ENCODE measurements at places on chromosomes 2 and 18.

- no peak for DNase-seq
These were observed 244.1 kb downstream of the PHLPP1 start for GRCh38 chr18:62959481-62959880.

DNA sequence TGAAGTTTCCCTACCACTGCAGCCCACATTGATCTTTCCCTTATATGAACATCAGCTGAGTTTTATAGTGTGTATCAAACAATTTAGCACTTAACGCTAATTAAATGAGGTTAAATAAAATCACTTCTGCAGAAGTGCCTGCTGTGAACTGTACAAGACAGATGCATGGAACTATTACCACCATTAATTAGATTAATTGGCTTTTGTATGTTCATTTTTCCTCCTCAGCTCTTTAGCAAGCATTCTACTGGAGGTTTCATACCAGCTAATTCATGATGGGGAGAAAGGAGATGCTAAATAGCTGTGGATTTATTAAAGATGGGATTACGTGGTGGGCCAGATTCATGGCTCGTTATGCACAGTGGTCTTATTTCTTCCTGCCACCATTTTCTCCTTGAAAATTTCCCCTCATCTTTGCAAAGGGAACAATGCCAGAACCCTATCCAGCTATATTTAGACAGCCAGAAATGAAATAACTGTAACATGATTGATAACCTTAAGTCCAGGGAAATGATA lies 96.7 kb downstream of the CNTNAP5 start:
- DNase-seq: no peak

- DNase-seq: no peak
These were observed 53.5 kb upstream of the DAPL1 start for GRCh38 chr2:158741625-158742024.

- no peak for DNase-seq
These were observed 515.0 kb downstream of the TMEM182 start for GRCh38 chr2:103276869-103277268.

DNA sequence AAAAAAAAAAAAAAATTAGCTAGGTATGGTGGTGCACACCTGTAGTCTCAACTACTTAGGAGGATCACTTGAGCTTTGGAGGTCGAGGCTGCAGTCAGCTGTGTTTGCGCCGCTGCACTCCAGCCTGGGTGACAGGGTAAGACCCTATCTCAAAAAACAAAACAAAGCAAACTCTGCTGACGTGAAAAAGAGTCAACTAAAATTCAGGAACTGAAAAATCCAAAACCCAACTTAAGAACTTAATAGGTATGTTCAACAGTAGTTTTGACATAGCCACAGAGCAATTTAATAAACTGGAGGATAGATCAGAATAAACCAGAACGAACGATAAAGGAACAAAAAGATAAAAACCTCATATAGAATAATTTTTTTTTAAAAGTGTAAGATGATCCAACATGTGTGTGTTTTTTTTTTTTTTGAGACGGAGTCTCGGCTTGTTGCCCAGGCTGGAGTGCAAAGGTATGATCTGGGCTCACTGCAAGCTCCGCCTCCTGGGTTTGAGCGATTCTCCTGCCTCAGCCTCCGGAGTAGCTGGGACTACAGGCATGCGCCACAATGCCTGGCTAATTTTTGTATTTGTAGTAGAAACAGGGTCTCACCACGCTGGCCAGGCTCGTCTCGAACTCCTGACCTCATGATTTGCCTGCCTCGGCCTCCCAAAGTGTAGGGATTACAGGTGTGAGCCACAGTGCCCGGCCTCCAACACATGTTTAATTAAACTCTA lies 4.3 kb upstream of the ZNF236 start:
- no peak for DNase-seq

DNA sequence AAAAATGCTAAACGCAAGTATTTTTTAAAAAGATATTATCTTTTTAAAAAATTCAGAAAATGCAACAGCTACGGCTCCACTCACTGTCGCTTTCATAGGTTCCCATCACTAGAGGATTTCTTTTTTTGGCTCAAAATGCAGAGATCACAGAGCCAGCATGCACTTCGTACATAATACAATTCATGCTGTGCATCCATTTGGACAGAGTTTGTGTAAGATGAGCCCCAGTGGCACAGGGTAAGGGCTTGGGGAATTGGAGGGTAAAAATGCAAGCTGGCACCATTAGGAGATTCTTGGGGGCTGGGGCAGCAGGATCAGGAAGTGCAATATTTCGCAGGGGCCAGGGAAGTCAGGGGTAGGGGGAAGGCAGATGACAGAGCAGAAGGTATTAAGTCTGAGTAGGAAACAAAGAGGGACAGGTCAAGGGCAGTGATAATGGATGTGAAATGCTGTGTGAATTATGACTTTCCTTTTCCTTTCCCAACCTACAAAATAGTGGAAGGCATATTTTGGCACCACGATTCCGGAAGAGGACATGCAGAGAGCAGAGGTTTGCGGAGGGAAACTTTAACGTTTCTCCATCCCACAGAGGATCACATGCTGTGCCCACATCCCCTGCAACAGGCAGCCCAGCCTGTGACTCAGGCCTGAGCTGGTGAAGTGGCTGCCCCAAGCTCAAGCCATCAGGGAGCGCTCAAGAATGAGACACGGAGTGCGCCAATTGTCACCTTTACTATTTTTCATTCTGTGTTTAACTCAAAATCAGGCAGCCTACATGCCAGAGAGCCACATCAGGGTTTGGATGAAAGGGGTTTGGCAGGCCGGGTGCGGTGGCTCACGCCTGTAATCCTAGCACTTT lies 4.7 kb downstream of the CAPG start:
- DNase-seq: no peak

DNA sequence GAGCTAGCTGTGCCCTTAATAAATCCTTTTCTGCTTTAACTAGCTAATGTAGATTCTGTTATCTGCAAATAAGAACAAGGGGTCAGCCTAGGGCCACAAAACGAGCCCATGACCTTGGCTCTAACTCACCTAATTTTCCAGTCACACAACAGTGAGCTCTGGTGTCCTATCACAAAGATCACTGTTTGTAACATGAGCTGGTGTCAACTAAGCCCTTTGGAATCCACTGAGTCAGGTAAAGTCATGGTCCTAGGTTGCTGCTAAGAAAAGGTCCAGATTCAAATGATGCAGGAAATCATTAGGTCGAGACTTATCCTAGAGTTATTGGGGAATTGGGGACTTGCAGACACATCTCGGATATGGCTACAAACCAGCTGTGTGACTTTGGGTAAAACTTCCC lies 49.9 kb downstream of the ST8SIA5 start:
- no peak for DNase-seq

GRCh38 chr18:77487951-77488740 lies 238.5 kb downstream of the GALR1 start:
- DNase-seq: no peak

DNA sequence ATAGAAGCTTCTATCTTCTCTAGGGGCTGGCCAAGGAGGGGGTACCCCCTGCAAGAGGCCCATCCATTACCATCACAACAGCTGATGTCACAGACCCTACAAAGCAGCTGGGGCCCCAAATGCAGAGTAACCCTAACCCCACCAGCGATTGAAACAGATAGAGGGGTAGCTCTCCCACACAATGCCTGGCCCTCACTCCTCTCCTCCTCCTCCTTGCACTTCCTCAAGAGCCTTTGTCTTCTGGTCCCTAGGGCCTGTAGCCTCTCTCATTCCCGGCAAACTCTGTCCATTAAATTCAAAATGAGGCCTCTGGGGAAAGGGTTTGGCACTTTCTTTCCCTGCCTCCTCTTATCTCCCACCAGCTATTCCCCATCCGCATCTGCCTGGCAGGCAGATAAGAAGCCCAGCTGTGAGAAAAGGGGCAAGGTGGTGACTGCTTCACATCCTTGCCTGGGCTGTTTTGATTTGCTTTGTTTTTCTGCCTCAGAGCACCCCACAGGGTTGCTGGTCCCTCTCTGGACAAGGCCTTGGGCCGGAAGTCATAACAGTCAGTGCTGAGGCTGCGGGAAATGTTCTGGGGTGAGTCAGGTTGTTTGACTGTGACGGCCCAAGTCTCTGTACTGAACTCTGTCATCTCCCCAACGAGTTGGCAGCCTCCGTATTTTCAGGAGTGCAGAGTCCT lies 26.1 kb upstream of the CYP26B1 start:
- no peak for DNase-seq

- no peak for DNase-seq
These were observed 237.7 kb downstream of the NYAP2 start for GRCh38 chr2:225637259-225637658.

- no peak for DNase-seq
These were observed 156.4 kb upstream of the MMADHC start for GRCh38 chr2:149743842-149744448.

GRCh38 chr18:46169464-46169941 lies 65.3 kb downstream of the HAUS1 start:
- no peak for DNase-seq

- no peak for DNase-seq
These were observed 92.9 kb downstream of the TXNL1 start for GRCh38 chr18:56545464-56545863.

- DNase-seq: no peak
These were observed 890 bp upstream of the SLC4A3 start for GRCh38 chr2:219626540-219626939.

DNA sequence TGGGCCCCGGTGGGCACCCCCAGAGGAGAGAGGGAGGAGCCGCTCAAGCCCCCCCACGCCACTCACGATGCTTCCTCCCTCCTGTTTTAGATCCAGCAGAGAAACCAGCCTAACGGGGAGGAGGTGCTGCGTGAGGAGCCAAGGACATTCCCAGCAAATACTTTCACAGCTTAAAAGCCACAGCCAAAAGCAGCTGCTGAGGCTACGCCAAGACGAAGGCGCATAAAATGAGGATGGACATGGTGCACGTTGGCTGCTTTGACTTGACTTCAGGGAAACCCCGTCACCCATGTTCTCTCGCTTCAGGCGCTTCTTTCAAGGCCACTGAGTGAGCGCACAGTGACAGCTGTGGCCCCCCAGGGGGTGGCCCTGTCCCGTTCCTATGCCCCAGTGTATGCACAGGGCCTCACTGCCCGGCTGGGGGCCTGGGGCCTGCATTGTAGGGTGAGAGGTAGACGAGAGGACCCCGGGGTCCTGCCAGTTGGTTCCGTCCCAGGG lies 72.1 kb upstream of the PXDN start:
- no peak for DNase-seq

- no peak for DNase-seq
These were observed 33.9 kb downstream of the BMP10 start for GRCh38 chr2:68837164-68837860.

DNA sequence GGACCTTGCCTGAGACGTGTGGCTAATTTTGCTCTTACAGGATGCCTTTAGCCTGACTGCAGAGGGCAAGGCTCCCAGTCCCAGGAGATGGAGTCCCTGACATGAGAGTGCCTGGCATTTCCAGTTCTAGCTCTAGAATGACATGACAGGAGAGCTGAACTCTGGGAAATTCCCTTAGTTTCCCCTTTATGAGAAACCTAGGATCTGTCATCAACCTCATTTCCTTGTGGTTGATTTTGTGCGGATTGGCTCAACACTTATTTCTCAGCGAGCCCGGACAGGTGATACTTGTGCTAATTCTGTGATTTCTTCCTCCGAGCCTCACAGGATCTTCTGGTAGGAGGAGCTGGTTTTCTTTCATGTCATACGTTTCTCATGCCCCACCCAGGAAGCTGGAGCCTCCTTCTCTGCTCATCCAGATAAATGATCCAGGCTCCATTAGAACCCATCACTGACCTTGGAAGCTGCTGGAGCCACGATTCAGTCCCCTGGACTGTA lies at the start of gene IL36G:
Gene IL36G (plus strand): TSS at position 448 of the 498 bp plus-strand sequence. CDS start 633 bp downstream, outside the sequence.
- no peak for DNase-seq

GRCh38 chr2:239096676-239097427 lies 249.0 kb downstream of the TWIST2 start:
- DNase-seq: no peak

GRCh38 chr18:79508565-79509535 lies 113.1 kb downstream of the NFATC1 start:
- DNase-seq: no peak

- DNase-seq: no peak
These were observed 31.3 kb downstream of the CSRNP3 start for GRCh38 chr2:165500816-165501215.

DNA sequence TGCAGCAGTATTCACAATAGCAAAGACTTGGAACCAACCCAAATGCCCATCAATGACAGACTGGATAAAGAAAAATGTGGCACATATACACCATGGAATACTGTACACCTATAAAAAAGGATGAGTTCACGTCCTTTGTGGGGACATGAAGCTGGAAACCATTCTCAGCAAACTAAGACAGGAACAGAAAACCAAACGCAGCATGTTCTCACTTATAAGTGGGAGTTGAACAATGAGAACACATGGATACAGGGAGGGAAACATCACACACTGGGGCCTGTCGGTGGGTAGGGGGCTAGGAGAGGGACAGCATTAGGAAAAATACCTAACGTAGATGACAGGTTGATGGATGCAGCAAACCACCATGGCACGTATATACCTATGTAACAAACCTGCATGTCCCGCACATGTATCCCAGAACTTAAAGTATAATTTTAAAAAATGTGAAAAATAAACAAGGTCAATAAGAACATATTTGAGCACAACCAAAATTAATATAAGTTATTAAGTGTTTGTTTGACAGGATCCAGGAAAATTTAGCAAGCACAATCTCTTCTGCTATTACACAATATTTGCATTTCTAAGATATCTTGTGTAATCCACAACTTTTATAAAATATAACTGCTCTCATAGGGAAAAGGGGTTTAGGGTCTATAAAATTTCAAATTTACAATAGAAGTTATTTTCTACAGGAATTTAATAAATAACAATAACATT lies 22.9 kb downstream of the CCBE1 start:
- no peak for DNase-seq

DNA sequence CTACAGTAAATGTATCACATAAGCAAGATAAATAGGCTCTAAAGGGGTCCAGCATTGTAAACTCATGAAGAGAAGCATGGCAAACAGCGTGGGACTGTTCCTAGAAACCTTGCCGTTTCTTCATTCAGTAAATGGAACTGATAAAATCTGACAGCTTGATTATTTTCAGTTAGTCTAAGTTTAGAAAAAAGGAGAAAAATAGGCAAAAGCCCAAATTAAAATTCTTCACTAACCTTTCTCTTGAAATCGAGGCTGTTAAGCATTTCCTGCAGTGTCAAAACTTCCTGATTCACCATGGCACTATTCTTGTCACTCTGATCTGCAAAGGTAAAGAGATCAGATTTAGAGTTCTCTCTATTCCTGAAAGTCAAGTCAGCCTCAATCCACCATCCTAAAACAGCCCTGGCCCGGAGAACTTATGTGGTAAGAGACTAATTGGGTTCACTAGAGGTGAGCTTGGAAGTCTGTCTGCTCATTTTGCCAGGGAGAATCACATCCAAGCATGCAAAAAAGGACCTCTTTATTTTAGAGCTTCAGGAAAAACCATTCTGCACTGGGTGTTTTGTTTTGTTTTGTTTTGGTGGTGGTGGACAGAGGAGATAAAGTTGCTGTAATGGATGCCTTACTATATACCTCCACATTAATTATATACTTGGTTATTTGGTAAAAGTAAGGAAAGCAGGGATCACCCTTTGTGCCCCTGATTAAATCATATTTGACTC lies 52.4 kb upstream of the STAT1 start:
- DNase-seq: no peak

DNA sequence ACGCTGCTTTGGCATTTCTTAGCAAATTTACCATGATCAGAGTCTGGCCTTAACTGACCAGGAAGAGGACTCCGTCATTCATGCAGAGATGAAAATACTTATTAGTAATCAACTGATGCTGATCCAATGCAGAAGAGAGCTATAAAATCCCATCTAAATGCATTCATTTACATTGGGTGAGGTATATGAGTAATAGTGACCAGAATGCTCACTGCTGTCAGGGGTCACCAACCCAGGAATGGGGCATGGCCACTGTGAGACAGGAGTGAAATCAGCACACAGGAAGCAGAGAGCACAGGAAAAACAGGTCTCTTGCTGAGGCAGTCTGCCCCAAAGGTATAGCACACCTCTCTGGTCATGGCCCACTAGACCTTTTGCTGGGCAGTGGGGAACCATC lies 68.1 kb upstream of the TMEM247 start:
- DNase-seq: no peak

All from thoracic aorta (tissue), 2 donors.